ENCODE measurements at places on chromosomes 5 and 9. TPM values are rescaled to one million over a fixed set of nuclear protein-coding genes. Genes with fewer than 3 reads are reported as not detected.

GRCh38 chr5:175434800-175435199 lies 9.2 kb downstream of the DRD1 start:
- no peaks in the 10 kb centered on the region for H3K36me3 ChIP-seq
- H3K4me1 ChIP-seq, result no peaks in the 10 kb centered on the region
- no peak overlapping the region for H3K27ac ChIP-seq
- DNase-seq, result no peak

- H3K4me1 ChIP-seq, result no peaks in the 10 kb centered on the region
- H3K36me3 ChIP-seq, result no peaks in the 10 kb centered on the region
- DNase-seq, result no peak
- no peak overlapping the region for H3K4me3 ChIP-seq
These were observed 21.5 kb upstream of the AKNA start for GRCh38 chr9:114409103-114409780.

GRCh38 chr9:97398999-97399758 lies 12.7 kb upstream of the TDRD7 start:
- no peaks in the 10 kb centered on the region for H3K4me1 ChIP-seq
- H3K27ac ChIP-seq, result no peak overlapping the region
- peak; percentile 28 for DNase-seq
- H3K27me3 ChIP-seq, result no peaks in the 10 kb centered on the region

DNA sequence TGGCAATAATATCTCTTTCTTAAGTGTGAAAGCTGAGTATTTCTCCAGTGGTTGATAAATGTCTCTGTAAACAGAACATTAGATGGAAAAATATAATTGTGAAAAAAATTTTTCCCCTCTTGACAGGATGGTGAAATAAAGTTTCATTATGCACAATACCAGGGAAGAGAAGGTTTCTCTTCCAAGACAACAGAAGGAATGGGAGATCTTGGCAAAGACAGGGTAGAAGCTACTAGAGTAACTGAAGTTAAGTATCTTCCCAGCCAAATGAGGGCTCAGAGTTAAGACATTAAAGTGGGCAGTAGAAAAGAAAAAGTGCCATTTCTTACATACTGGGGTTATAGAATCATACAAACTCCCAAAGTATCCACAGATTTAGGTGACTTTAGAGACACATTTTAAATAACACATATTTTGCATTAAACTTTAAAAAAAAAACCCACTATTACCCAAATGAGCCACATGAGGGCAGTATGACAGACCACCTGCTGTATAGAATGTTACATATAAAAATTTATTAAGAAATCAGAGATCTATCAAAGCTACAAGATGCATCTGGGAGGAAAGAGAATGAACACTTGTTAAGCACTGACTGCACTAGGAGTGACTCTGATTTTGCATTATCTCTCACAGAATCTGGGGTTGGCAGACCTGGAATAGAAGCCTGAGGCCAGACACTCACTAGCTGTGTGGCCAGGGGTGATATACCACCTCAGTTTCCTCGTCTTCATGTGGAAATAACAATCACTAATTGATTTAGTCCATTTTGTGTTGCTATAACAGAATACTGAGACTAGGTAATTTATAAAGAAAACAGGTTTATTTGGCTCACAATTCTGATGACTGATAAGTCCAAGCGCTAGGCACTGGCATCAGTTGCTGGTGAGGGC lies 98.5 kb downstream of the ARSB start:
- H3K27me3 ChIP-seq, result no peaks in the 10 kb centered on the region
- no peak overlapping the region for H3K27ac ChIP-seq
- H3K36me3 ChIP-seq, result no peaks in the 10 kb centered on the region
- no peaks in the 10 kb centered on the region for H3K4me1 ChIP-seq
- no peak for DNase-seq

DNA sequence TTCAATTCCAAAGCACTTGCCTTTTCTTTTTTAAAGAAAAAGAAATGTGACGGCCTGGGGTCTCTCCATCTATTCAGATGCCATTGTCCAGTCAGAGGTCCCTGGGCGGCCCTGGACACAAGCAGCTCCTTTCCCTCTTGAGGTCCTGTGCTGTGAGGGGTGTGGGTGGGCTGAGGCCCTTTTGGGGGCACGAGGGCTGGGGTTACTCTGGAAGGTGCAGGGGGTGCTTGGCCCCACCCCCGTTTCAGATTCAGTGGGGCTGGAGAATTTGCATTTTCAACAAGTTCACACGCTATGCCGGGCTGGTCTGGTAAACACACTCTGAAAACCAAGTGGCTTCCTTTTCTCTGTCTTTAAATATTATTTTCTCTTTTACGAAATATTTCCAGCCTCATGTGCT lies 91.4 kb upstream of the PHYKPL start:
- H3K4me1 ChIP-seq, result no peaks in the 10 kb centered on the region
- no peak overlapping the region for H3K27ac ChIP-seq
- H3K27me3 ChIP-seq, result no peaks in the 10 kb centered on the region
- H3K36me3 ChIP-seq, result no peaks in the 10 kb centered on the region

The TNC gene
- total RNA-seq, result 139 TPM

All from tibial nerve (tissue), 4 donors.